ENCODE measurements at places on chromosomes 11 and 22.

DNA sequence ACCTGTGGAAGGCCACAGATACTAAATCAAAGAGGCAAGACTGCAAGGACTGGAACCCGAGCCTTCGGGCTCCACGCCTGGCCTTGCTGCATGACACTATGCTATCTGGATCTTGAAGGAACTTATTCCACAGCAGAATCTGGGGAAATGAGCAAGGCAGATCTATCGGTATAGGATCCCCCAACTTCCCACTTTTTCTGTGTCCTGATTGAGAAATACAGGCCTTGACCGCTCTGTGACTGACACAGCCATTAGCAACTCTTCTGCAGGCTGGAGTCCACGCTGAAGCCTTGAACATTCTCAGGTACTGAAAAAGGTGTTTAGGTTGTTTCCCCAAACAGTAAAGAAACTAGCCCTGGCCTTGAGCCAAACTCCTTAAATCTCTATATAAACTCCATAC, 241.2 kb upstream of the NARS2 start:
- no peak for DNase-seq

GRCh38 chr11:130300567-130300966, 14.2 kb downstream of the ZBTB44 start:
- DNase-seq = no peak

GRCh38 chr11:96854425-96854824, 464.6 kb downstream of the JRKL start:
- DNase-seq = no peak

GRCh38 chr11:133833898-133834681, 11.2 kb downstream of the SPATA19 start:
- DNase-seq = no peak

GRCh38 chr11:69218271-69218682, 62.5 kb downstream of the SMIM38 start:
- DNase-seq = no peak

GRCh38 chr22:43446916-43447315, 35.1 kb downstream of the MPPED1 start:
- no peak for DNase-seq

GRCh38 chr11:61598886-61599868, 18.3 kb upstream of the SYT7 start:
- DNase-seq = no peak

GRCh38 chr11:44600839-44601383, 35.4 kb downstream of the CD82 start:
- DNase-seq = no peak

DNA sequence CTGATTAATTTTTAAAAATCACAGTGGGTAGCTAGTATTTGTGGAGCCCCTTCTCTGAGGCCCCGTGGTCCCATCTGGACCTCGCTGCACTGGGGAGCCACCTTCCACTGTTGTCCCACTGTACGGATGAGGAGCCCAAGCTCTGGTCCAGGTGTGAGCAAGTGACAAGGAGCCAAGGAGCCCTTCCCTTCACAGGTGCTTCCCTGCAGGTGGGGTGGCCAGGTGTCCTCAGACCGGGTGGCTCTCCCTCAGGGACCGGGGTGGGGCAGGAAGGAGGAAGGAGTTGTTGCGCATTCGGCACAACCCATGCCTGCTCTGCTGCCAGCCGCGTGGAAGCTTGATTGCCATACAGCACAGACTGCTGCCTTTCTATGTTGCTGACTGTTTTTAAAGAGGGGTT, 10.4 kb upstream of the SEPTIN5 start:
- no peak for DNase-seq

DNA sequence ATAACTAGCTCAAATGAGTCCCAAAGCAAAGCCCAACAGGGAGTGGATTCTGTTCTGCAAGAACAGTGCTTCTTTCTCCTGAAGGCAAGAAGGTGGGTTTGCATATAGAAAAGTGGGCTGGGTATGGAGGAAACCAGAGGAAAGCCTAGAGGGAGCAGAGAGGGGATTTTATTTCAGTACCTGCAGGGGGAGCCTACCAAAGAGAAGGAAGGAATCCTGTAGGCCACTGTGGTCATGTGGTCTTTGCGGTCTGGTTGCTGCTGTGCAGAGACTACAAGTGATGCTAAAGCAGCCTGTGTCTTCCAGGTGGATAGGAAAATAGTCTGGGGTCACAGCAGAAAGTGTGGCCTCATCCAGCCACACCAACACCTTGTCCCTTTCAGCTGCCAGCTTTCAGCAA, 33.2 kb upstream of the ZBTB16 start:
- DNase-seq = no peak

Data from T47D (cell line).